GM12864 (cell line): ENCODE measurements at places on chromosomes 6 and 20.

DNA sequence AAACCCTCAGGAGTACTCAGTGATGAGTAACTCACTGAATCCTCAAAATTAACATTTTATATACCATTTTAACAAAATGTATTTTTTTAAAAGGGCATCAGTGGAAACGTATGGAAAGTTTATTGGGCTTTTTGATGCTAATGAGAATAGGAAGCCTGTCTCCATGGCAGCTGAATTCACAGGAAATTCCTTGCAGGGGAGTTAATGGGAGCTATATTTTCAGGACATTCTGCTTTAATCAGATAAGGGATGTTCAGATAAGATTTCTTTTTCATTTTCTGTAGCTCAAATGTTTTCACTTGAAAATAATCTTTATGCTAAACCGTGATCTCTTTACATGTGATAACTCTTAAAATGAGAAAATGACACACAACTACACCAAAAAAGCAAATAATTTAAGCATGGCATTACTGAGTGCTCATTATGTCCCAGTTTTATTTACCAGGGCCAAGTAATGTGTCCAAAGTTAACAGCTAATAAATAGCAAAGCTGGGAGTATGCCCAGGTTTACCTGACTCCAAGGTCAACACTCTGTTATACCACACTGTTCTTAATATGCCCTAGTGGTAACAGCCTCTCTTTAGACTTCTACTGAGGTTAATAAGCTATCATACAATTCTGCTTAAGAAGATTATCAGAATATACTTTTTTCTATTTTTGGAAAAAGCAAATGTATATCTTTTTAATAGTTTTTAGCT lies 348.1 kb downstream of the GRIK2 start:
- DNase-seq, result no peak

DNA sequence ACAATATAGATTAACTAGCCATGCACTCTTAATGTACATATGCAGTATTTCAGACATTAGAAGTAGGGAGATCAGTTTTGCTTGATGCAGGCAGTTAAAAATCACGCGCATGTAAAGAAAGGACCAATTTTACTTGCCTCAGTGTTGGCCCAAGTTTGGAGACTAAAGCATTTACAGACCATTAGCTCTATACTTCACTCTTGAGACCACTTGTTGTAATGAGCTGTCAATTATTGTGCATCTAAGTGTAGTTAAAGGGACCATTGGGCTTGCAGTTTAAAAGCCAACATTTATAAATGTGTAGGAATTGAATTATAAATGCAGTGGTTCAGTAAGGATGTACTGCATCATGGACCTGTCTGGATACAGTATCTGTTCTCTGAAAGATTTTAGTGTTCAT lies 53.7 kb downstream of the PLCB4 start:
- DNase-seq, result no peak

DNA sequence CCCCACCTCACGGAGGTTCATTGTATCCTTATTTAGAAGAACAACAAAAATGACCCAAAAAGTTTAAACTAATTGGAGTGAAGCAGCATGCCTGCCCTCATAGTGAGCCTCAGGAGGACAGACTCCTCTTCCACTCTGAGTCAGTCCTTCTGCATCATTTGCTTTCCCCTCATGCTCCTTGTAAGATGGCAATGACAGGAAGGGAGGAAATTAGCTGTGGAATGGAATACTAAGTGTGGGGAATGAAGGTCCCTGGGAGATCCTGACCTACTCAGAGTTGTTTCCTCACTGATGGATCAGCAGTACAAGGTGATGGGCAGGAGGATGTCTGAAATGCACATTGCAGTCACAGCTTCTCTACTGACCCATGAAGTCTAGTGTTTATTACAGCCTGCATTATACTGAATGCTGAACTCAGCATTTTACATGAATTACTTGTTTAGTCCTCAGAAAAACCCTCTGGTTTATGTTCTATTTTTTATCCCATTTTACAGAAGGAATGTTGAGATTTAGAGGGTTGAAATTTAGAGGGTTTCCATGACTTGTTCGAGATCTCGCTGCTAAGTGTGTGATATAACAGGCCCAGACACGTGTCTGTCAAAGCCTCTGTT lies 212.0 kb upstream of the PCSK2 start:
- no peak for DNase-seq

- no peak for DNase-seq
Measured at GRCh38 chr20:36932476-36933426, 18.8 kb downstream of the SAMHD1 start.

- DNase-seq, result no peak
Measured at GRCh38 chr6:143556529-143556928, 45.0 kb upstream of the FUCA2 start.

DNA sequence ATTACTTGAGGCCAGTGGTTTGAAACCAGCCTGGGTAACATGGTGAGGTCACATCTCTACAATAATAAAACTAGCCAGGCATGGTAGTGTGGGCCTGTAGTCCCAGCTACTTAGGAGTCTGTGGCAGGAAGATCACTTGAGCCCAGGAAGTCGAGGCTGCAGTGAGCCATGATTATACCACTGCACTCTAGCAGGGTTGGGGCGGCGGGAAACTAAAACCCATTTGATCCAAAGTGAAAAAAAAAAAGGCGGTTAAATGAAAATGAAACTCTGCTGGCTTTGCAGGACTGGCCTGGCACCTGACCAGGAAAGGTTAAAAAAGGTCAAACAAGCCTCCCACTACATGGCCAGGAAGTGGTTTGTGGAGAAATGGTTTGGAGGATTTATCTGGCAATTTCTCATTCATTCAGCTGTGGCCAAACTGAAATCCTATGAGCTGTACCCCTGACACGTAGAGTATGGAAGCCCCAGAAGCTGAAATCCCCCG lies 36.6 kb downstream of the MTRES1 start:
- DNase-seq, result no peak

DNA sequence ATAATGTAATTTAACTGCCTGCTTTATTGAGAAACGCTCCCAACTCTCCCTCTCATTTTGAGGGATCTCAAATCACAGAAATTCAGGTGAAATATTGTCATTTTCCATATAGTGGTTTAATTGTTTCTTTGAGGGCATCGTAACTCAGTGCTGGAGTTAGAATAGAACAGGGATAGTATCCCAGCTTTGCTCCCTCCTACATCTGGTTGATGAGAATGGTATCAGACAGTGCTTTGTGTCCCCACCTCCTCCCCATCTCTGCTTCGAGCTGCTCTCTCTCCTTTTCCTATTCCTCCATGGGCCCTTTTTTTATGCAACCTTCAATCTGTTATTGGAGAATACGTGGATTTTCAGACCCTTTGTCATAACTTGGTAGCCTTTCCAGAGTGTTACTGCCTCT lies 41.2 kb upstream of the REV3L start:
- DNase-seq, result no peak

DNA sequence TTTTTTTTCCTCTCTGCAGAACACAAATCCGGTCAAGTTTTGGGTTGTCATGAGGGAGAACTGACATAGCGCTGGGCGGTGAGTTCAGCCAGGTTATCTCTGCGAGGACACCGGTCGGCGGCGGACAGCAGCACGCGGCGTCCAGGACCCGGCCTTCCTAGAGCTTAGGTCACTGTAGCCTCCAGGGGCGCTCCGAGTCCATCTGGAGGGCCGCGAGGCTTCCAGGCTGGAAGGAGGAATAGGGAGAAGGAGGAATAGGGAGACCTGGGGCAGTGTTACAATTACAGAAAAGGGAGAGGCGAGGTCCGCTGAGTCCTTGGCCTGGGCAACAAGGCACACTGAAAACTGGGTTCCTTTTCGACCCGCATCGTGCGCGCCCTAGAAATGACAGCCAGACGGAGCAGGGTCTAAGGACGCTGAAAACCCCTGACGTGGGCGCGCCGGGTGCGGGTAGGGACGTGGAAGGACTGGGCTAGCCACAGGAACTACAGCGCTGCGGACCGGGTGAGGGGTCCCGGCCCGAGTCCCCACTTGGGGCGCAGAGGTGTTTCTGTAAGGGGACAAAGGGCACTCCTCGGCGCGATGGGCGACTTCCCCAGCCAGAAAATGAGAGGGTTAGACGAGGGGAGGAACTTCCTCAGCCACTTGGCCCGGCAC lies 536 bp upstream of the FNDC1 start:
- no peak for DNase-seq

- DNase-seq, result no peak
Measured at GRCh38 chr6:19492636-19493405, 344.3 kb upstream of the ID4 start.

DNA sequence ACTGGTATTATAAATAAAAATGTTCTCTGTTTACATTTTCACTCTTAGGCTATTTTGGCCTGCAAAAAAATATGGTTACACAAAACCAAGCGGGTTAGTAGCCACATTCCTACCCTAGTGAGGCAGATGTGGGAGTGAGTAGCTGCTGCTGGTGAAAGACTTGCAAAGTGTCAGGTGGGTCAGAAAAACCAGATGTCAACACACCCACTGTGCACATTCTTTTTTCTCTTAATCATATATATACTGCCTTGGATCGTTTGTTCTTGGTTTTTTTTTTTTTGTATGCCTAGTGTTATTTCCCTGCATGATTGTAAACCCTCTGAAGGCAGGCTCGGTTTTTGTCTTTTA lies 68.0 kb upstream of the TFB1M start:
- DNase-seq, result no peak

- DNase-seq, result no peak
Measured at GRCh38 chr6:111205502-111205901, 118.2 kb downstream of the SLC16A10 start.

GRCh38 chr20:1813101-1813529 lies 82.1 kb upstream of the SIRPA start:
- no peak for DNase-seq
